ENCODE measurements at places on chromosomes 5 and 9.

DNA sequence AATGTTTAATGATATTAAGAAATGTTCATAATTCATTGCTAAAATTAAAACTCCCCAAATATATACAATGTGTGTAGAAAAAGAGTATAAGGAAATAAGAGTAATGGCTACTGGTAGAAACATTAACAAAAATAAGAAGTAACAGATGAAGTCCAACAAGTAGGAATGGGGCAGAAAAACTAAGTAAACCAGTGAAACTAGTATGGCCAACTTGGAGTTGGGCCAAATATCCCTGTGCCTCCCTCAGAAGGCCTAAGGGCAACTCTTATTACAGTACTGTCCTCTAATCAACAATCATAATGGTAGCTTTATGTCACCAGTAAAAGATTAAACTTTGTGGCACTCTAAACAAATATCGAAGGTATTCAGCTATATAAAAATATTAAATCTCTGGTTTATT is 93.5 kb downstream of the SSBP2 start:
- DNase-seq: peak; percentile 68

DNA sequence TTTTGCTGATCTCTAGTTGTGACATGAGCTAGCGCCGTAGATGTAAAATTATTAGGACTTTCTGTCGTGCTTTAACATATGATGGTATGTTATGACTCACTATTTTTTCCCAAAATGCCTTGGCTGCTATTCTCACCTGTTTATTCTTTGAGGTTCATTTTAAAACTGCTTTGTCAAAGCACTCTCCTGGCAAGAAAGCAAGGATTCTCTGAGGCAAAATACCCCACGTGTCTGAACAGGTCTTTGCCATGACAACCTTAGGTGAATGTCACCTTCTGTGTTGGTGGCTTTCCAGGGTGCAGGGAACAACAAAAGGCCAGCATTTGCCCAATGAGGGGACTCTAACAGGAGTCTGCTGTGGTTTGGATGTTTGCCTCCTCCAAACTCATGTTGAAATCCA is 30.6 kb upstream of the COL5A1 start:
- DNase-seq: no peak

DNA sequence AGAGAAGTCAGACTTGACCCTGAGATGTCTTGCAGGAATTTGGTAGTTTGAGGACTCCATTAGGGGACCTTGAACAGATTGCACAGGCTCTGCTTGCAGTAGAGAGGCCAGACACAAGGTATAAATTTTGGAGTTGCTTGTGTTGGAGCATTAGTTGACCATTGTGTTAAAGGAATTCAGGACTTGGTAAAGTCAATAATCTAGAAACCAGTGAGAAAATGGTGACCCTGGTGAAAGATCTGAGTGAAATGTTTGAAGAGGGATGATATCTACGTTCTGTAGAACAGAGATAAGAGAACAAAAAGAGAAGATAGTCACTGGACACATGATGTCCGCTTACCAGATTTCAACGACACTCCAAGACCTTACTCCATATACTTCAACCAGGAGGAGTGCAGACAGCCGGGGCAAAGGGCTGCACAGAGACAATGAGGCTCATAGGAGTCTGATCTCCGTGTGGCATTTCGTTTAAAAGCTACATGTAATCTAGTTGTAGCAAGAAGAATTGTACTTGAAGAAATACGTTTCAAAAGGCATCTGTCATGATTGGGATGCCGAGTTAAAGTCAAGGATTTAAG is 13.2 kb downstream of the DNAJC25 start:
- no peak for DNase-seq

- DNase-seq: peak; percentile 48
Observed at GRCh38 chr5:149474198-149474597, 77.0 kb downstream of the CSNK1A1 start.

GRCh38 chr5:169939731-169940130 is 40.6 kb downstream of the INSYN2B start:
- no peak for DNase-seq

DNA sequence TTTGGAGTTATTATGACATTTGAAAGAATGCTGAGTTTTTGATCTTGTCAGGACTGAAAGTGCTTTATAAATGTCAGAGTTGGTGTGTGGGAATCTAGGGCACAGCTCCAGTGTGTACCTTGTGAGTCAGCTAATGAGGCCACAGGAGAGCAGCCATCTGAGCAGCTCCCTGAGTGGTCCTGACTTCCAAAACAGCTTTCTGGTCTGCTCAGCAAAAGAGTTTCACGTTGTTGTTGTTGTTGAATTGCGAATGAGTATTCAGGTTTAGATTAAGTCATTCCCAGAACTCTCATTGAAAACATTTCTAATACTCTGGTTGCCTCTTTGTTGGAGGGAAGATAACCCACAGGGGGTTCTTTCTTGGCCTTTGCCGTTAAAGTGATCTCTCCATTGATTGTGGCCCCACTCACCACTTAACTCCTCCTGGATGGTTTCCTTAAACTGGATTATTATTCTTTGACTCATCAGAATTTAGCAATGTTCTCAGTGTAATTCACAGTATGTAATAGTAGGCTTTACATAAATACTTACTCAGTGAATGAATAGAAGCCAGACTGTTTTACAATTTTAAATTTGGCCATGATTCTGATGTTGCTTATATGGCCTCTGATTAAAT is 125.1 kb upstream of the SGCD start:
- DNase-seq: peak; percentile 8

GRCh38 chr5:145917288-145917687 is 19.1 kb upstream of the SH3RF2 start:
- no peak for DNase-seq

DNA sequence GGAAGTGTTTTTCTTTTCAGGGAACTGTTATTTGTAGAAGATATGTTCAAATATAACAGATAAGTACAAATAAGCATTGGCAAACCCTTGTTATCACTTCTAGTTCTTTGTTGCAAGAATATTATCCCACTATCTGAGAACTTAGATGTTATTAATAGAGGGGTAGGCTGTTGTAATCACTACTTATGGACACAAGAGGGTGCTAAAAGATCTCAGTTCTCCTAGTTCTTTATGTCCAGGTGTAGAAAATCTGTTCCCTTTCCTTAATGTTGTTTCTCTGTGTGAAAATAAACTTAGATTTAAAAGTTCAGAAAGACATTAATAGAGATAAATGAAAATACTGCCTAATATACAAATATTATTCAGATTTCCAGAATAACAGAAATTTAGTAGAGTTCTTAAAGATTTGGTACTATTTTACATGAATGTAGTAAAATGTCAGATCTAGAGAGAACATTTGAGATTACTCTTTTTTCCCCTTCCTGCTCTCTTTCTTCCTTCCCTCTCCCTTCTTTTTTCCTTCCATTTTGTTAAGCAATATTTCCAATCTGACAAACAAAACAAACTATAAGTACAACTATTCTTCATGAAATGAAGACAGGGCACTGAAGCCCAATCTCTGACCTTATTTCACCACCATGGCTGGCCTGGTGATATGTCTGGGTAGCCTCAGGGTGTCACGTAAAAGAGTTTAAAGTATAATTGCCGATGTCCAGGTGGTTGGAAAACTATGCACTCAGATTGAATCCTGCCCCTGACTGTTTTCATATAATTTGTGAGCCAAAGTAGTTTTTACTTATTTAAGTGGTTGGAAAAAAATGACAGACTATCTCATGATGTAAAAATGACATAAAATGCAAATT is 43.6 kb upstream of the C5orf46 start:
- DNase-seq: peak; percentile 50

DNA sequence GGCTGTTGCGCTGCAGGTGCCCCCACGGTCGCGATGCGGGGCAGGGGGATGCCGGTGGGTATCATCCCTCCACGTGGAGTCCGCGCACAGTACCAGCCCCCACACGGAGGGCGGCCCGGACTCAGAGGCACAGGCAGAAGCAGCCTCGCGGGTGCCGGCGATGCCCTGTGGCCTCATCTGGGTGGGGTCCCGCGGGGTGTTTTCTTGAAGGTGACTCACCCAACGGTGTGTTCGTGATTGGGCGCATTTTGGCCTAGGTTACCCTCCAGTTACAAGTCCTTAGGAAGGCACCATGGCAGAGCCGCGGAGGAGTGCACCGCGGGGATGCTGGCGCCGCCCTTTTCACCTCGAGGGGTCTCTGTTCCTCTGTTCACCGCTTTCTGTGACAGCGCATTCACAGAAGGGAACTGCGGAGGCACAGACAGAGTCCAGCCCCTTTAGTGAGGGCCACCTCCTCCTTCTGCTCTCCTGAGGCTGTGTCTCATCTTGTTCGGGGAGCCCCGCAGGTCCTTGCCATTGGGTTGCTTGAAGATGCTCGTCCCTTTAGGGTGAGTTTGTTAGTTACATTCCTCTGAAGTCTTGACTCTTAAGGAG is 21.6 kb upstream of the EXOC3 start:
- no peak for DNase-seq

DNA sequence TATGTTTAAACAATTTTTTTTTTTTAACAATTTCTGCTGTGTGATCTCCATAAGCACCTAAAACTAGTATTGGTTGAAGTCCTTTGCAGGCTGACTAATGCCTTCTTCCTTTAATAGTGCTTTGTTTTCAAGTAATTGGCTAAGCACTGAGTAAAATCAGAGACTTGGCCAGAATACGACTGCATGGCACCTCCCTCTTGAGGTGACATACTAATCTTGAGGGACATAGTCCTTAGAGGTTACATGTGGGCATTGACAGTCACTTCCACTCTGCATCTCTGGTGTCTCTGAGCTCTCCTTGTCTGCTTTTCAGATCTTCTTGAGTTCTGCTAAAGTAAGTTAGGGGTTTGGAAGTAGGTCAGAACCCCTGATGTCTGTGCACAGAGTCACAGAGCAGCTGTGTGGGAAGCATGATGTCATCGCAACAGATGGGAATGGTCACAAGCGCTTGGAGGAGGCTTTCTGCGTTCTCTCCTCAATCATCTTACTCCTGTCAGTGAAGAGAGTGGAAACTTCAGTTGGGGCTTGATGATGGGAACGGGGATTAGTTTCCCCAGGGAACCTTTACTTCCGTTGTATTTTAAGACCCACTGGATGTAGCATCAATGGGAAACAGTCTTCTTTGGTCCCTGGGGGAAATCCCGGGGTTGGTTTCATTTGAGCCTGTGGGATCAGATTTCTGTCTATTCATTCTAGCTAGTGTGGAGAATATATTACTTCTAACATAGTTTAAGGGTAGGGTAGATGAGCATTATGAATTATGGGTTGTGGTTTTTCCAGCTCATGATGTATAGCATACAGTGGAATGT is 136.9 kb downstream of the ARHGAP26 start:
- no peak for DNase-seq

DNA sequence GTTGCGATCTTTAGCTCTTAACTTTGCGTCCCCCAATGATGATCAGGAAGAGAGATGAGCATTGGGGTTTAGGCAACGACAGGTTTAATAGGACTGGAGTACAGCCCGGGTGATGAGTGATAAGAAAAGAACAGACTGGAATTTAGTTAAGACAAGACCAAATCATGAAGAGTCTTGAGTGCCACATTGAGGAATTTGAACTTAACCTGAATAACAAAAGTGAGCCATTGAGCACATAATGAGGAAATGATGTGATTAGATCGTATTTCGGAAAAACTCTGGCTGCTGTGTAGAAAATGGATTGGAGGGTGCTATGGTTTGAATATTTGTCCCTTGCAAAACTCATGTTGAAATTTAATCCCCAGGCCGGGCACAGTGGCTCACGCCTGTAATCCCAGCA is 83.2 kb upstream of the MELK start:
- no peak for DNase-seq

DNA sequence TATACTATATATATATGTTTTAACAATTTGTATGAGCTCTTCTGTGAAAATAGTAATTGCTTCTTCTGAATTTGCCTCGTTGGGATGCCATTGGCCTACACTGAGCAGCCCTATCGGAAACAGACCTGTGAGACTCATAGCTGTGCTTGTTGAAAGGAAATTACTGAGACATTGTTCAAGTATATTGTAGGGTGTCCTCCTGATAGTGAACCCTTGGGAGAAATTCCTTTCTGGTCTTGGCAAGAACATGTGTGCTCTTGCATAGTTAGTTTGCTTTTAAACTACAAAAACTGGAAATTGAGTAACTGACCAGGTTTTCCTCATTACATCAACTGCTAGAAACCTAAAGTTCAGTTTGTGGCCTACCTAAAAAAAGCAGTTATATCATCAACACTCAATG is 160.9 kb downstream of the LURAP1L start:
- no peak for DNase-seq

DNA sequence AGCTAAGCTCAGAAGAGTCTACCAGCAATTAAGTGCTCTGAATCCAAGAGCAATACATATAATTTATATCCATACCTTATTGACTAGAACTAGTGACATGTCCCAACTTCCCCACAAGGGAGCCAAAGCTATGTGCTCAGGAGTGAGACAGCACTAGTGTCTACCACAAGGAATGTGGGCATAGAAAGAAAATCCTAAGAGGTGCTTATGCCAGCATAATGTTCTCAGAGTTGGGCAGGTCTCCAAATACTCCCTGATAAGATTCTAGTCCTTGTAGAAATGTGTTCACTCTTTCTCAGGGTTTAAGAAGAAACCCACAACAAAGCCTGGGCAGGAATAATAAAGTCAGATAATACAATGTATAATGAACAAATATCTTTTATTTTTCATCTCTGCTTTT is 275.1 kb downstream of the BRINP1 start:
- DNase-seq: peak; percentile 21

DNA sequence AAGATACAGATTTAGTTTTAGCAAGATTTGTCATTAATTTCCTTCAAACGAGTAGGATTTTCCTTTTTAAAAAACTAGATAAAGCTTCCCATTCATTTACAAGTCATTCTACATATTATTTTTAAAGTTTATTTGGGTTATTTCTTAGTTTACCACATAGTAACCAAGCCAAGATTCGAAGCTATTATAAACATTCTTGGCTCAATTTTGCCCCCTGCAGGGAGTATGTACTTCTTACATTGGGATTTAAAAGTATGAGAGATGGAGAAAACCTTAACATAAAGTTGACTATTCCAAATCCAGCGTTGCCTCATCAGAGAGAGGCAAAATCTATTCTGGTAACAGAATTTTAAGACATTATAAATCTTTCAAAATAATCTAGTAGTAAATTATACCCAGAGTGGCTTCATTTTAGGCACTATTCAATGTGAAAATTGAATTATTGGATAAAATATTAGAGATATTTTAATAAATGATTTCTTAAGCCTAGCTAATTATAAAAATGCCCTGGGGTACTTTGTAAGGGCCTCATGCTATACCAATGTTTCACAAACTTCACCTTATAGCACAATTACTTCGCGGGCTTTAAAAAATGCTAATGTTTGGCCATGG is 39.1 kb downstream of the FBN2 start:
- peak; percentile 48 for DNase-seq

DNA sequence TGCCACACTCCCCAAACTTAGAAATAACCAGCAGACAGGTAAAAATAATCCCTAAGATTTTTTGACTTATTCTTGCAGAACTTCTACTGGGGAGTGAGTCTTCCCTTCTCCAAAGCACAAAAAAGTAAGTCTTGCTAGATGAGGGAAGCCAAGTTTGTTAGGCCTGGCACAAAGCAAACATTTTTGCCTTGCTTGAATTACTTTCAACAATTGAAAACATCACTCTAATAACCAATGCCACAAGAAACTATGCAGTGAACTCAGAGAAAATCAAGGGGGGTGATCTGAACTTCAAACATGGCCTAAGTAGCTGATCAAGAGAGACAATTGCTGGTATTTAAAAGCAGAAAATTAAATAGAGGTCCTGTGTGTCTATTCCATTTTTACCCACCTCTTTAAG is 123.6 kb upstream of the SLC1A3 start:
- DNase-seq: no peak

- DNase-seq: no peak
Observed at GRCh38 chr5:107456281-107456715, 214.4 kb downstream of the EFNA5 start.

GRCh38 chr9:93290495-93291434 is 106.8 kb downstream of the WNK2 start:
- DNase-seq: no peak

- DNase-seq: peak; percentile 66
Observed at GRCh38 chr9:112489876-112490666, 3.4 kb downstream of the KIAA1958 start.

- DNase-seq: peak; percentile 11
Observed at GRCh38 chr5:116272281-116272941, 187.6 kb downstream of the COMMD10 start.
